ENCODE measurements at places on chromosomes 5 and 9.

GRCh38 chr9:89878003-89878411 is 273.2 kb downstream of the GADD45G start:
- no peak for DNase-seq

DNA sequence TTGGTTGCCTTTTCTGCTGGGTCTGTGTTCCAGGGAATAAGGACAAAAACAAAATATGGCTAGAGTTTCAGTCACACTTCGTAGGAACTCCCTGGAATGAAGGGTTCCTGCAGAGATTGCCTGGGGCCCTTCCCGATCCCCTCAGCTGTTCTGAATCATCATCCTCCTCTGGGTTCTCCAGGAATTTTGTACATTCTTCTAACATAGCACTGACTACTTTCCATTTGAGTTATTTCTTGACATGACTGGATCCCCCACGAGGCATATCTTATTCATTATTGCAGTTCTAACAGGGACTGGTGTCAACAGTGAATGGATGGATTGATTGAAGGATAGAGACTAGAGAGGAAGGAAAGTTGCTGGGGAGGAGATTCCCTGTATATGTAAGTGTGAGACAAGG is 49.2 kb upstream of the TNC start:
- DNase-seq: no peak

DNA sequence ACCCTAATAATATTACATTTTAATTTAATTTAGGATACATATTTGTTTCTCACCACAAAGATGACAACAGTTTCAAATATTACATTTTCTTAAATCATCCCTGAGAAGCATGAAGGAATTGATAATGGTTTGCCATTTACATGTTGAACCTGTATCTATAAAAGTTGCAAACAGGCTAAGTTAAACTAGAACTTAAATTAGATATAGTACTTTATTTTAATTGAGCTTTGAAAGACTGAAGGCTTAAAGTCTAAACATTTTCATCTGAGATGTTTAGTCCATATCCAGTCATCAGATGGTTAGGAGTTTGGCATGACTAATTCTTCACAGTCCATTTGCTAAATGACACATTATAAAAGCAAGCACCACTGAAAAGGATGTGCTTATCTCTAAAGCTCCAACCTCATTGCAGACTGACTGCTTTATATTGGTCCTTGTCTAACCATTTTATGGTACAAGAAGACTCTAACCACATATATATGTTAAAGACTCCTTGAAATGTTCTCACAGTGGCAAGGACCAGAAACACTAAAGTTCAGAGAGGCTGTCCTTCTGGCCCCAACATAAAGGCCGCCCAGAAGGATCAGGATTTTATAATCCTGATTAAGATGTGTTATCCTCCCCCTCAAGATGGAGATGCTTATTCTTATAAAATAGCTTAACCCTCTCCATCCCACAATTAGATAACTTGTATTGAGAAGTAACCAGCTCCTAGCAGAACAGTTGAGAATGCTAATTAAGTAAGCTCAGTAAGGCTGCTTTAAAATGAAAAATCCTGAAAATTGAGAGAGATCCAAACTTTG is 25.8 kb downstream of the WNT8A start:
- DNase-seq: no peak

GRCh38 chr5:14115323-14115895 is 27.7 kb upstream of the TRIO start:
- DNase-seq: no peak

GRCh38 chr5:139805545-139805944 is 9.9 kb downstream of the PSD2 start:
- no peak for DNase-seq

DNA sequence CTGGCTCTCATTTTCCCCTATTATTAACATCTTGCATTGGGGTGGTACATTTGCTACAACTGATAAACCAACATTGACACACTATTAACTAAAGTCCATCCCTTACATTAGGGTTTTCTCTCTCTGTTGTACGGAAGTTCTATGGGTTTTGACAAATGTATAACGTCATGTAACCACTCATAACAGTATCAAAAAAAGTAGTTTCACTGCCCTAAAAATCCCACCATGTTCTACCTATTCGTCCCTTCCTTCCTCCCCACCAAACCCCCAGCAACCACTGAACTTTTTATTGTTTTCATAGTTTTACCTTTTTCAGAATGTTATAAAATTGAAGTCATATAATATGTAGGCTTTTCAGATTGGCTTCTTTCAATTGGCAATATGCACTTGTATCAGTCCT is 40.1 kb downstream of the MLLT3 start:
- DNase-seq: no peak

DNA sequence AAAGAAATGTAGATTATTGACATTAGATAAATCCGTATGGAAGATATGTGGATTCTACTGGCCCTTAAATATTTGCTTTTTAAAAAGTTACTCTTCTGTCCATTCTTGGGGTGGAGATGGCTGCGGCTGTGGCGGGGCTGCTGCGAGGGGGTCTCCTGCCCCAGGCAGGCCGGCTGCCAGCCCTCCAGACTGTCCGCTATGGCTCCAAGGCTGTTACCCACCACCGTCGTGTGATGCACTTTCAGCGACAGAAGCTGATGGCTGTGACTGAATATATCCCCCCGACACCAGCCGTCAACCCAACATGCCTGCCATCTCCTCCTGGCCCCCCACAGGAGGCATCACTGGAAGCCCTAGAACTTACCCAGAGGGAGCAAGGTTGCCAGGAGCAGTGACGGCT is 50.7 kb downstream of the FAM170A start:
- no peak for DNase-seq

GRCh38 chr9:124444166-124444565 is 6.1 kb upstream of the ADGRD2 start:
- DNase-seq: no peak

GRCh38 chr5:149320791-149321330 is 24.4 kb upstream of the GRPEL2 start:
- no peak for DNase-seq

DNA sequence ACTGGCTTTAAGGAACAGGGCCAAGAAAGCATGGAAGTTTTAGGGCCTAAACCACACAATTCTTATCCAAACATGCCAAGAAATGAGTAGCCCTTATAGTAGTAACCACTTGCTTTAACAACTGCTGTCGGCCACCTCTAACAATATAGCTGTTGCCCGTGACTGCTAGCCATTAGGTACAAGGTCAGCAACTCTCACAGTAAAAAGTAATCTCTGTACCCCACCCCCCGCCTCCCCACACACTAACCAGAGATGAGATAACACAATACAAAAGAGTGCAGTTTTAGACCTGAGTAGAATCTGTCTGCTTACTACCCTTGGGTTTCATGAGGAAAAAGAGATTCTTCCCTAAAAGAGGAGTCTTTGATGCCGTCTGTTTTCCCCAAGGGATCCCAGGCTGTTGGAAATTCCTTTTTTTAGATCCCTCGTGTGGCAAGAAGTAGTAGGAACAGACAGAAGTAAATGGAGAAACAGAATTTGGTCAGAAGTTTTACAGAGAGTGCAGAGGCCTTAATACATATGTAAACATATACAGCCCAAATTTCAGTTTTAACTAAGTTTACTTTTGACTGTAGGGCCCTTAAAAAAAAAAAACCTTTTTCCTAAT is 94.3 kb downstream of the WDR41 start:
- DNase-seq: no peak

DNA sequence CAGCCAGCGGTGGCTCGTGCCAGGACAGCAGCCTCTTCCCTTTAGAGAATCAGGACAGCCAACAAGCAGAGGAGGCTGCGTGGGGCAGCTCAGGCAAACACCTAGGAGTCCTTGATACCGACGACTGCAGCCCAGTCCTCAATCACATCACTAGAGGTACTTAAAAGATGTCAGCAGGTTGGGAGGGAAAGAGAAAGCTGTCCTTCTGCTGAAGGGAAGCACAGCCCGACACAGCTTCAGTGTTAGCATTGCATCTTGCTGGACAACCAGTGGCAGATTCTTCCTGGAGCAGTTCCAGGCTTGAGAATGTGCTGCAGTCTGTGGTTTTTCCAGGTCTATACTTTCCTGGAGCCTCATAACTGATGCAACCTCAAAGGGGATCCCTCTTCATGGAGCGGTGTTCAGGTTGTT is 230.5 kb downstream of the SYK start:
- DNase-seq: no peak

DNA sequence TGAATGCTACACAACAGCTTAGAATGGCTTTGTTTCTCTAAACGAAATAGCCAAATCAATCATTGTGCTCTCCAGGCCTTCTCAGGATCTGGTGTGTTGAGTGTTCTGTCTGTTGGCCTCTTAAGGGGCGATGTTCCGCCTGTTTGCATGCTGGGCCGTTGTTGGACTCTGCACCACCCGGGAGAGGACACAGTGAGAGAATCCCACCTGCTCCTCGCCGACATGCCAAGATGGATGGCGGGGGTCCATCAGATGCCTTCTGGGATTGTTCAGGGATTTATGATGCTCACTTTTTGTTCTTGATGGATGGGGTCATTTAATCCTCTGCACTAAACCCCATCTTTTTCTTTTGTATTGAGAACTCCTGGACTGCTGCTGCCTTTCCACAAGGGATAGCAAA is 159.9 kb downstream of the NTRK2 start:
- DNase-seq: no peak

DNA sequence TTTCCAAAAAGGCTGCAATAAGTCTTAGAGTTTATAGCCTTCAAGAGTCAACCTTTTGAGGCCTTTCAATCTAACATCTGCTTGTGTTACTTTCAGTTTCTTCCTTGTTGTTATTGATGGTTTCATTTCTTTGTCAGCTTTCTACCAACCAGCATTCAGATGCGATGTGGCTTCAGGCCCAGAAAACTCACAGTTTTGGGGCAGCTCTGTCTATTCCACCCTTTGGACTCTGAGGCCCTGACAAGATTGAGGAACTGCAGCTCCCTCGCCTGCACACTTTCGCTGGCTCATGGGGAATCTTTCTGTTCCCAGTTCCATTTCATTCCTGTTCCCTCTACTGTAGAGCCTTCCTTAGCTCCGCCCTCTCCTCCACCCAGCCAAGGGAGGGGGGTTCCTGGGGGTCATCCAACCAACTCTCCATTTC is 13.3 kb upstream of the WHRN start:
- no peak for DNase-seq

GRCh38 chr5:180084638-180085561 is 13.3 kb upstream of the RNF130 start:
- DNase-seq: no peak

DNA sequence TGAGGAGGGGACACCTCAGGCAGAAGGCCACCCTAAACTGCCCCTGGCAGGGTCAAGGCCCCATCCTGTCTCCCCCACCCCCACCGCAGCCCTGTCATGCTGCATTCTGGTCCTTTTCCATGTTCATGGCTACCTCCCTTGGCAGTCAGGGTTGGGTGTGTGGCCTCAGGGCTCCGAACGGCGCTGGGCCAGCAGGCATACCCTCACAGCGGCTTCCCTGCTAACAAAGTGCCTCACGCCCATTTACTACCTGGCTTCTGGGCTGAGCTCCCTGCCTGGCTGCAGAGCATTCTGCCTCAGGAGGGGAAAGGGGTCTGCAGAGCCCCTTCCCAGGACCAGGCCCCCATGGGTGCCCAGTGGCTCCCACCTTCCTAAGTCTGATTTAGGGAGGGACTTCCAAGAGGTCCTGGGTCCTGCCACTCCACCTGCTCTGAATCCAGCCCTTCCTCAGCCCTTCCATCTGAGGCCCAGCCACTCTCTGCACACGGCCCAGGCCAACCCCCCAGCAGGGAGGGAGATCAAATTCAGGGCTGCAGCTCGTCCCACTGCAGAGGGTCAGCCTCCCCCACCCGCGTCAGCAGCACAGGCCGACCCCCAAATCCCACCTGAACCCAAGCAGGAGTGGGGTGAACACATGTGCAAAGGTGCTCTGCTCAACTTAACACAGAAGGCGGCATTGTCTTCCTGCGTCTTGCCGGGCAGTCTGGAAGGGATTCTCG is 115.9 kb upstream of the PHYKPL start:
- DNase-seq: no peak

GRCh38 chr5:38905516-38905915 is 59.7 kb downstream of the OSMR start:
- DNase-seq: no peak

DNA sequence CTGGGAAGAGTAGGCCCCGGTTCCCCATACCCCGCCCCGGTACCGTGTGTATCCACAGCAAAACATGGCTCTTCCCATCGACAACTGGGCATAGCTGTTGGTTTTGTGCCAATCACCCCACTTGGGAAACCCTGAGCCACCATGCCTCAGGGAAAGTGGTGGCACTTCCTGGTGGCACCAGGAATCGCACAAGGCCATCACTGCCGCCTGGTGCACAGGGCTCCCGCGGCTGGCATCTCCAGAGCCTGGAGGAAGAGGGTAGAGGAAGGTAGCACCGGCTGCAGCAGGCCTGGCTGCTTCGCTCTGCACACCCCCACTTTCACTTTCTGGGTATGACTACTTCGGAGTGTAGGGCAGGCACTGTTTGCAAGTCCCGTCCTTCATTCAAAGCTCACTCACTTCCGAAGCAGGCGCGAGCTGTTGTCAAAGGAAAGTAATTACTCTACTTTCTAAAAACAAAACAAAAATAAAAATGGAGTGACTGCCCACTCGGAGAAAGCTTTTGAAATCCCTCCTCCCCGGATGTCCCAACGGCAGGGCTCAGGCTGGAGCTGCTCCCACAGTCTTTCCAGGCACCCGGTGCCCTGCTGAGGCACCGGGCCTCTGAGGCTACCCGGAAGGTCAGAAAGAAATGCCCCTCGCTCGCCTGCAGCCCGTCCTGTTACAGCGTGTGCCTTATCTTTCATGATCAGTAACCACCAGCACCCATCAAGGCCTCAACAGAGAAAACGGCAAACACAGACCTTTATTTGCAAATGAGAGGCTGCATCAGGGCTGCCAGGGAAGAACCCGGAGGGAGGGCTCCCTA is 2.0 kb downstream of the BRD3 start:
- peak; percentile 49 for DNase-seq

GRCh38 chr5:175056831-175057230 is 332.4 kb downstream of the MSX2 start:
- DNase-seq: no peak

DNA sequence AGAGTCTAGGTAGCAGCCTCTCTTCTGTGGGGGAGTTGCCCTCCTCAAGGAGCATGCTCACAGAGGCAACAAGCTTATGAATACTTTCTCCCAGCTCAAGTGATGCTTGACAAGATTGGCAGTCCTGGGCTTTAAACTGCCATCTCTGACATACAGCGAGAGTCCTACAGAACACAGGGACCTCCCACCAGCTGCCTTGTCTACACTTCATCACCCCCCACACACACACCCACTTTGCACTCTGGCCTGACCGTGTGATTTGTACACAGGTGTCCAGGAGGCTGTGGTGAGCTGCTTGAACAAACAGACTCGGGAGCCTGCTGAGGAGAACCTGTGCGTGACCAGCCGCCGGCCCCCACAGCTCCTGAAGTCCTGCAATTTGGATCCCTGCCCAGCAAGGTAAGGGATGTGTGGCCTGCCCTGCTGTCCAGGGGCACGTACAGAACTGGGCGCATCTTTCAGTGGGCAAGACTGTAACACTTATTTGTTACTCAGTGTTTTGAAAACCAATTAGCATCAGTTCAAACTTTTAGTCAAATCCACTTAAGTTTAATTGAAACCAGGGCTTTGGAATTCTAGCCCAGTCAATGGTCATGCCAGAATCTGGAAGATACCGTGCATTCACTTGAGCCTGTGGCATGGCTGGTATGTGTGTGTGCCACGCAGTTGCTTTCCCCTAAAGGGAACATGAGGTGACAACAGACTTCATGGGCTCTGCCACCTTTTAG is 247.5 kb downstream of the ADAMTSL1 start:
- no peak for DNase-seq

- DNase-seq: no peak
Measured at GRCh38 chr5:114360357-114360756, 1.5 kb upstream of the KCNN2 start.

- DNase-seq: no peak
Measured at GRCh38 chr5:25181249-25181648, 536.5 kb upstream of the CDH10 start.

GRCh38 chr5:14242871-14243383 is 99.8 kb downstream of the TRIO start:
- no peak for DNase-seq

Data from activated CD4-positive, alpha-beta T cell treated with anti-CD3 and anti-CD28 coated beads for 24 hours (primary cell).